ENCODE measurements at places on chromosomes 2 and 18. TPM values are rescaled to one million over a fixed set of nuclear protein-coding genes. Genes with fewer than 3 reads are reported as not detected.

Gene PPIL3
- 24.4 TPM for total RNA-seq

Gene CHRNG
- total RNA-seq = not detected

Gene SULT1C3
- total RNA-seq = not detected

Gene ELOA2
- not detected for total RNA-seq

Gene SLC11A1
- under 0.01 TPM for total RNA-seq

Data from mammary microvascular endothelial cell (primary cell).